ENCODE measurements at places on chromosomes 16 and 17.

DNA sequence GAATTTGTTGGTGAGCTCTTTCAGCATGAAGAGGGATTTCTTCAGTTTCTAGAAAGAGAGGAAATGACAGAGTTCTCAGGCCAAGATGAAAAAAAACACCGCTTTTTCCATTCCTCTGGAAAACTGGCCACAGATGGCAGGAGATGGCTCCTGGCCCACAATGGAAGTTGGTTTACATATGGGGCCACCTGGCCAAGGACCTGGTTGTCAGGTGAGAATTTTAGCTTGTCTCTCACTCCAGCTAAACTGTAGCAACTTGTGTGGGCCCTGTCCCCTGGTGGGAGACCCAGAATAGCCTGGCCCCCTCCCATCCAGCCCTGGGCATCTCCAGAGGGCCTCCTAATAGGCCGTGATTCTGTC lies 33.6 kb downstream of the LGALS9 start:
- DNase-seq: no peak

DNA sequence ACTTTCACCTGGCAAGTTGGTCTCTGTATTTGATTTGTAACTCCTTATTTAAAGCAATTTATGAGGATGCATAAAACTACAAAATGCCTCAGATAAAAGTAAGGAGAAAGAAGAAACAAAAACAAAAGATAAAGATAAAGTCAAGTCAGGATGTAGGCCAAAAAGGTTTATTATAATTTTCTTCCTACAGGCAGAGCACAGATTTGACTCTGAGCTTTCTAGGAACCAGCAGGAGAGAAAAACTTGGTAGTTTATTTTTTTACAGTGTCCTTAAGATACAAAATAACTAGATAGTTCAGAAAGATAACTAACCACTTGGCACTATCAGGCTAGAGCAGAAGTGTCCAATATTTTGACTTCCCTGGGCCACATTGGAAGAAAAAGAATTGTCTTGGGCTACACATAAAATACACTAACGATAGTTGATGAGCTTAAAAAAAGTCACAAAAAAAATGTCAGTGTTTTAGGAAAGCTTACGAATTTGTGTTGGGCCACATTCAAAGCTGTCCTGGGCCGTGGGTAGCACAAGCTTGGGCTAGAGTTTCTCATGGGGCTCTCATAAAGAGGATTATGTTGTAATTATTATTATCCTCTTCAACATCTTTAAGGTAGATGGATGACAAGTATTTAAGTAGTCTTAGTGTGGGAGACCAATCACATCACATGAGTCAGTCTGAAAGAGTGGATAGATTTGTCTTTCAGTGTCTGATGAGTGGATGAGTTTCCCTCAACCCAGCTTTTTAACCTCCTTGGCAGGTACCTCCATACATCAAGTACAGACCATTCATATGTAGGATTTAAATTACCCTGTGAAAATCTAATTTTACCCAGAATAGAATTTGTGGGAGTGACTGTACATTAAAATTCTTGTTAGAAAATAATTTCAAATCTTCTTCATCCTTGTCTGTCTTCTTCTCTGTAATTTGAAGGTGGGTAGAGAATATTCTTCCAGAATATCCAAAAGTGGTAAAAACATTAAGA lies 17.0 kb downstream of the PAFAH1B1 start:
- DNase-seq: no peak

- DNase-seq: no peak
Measured at GRCh38 chr17:64180089-64181073, 50.4 kb upstream of the ERN1 start.

- DNase-seq: no peak
Measured at GRCh38 chr17:2435862-2436261, 35.0 kb upstream of the MNT start.

- DNase-seq: no peak
Measured at GRCh38 chr16:72961863-72962262, 86.1 kb downstream of the ZFHX3 start.

- DNase-seq: no peak
Measured at GRCh38 chr16:69131167-69131838, 1.1 kb downstream of the CHTF8 start.

GRCh38 chr16:3548445-3548844 lies 28.8 kb downstream of the NLRC3 start:
- DNase-seq: no peak

DNA sequence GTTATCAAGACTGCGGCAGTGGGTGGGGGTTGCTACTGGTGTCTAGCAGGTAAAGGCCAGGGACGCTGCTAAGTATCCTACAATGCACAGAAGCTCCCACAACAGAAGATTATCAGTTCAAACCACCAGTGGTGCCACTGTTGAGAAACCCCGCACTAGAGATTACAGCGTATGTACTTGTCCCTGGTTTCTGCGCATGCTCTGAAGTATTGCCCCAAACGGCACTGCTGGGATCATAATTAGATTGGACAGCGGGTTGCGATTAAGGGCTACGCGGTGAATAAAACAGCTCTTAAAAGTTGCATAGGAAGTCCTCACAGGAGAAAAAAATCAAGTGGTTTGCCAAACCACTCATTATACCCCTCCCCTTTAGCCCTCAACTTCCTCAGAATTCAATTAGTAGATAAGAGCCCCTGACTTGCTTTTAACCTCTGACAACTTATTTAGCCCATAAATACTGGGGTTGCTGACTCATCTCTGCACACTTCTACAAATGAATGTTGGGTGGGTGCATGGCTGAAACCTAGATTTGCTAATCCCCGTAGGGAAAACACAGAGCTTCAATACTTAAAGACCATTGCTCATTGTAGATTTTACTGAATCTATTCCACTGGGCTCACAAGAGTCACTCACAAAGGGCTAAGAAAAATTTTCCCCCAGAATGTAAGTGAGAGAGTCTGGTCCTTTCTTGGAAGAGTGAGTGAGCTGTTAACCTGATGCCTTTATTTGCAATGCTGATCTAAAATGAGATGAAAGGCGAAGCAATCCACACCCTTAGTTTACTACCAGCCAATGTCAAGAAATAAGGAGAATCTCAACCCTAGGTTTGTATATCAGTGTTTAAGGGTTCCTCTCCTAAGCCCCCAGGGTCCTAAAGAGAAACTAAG lies 91.8 kb downstream of the RGS9 start:
- DNase-seq: no peak

DNA sequence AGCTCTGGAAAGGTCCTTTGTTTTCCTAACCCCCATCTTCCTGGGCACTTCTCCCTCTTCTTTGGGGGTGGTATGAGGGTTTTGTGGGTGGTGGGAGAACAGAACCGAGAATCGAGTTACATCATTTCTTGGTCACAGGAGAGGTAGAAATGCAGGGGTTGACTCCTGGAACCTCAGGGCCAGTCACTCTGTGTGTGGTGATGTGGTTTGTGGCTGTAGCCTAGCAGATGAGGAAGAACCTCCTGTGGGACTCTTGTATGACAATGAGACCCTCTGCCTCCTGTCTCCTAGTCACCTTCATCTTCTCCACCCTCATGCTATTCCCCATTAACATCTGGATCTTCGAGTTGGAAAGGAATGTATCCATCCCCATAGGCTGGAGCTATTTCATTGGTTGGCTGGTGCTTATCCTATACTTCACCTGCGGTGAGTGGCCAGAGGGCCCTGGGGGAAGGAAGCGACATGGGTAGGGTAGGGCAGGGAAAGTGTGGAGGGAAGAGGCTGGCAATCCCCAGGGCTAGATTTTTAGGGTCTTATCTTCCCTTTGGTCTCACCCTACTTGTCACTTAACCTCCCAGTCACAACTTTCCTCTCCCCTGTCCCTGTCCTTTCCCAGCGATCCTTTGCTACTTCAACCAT lies 5.5 kb downstream of the ODF4 start:
- DNase-seq: no peak

Measured in WTC11 (cell line).